Cortex of kidney (tissue), 1 donor: ENCODE measurements at places on chromosomes 6 and 20.

GRCh38 chr6:154962753-154963152 lies 32.4 kb upstream of the TIAM2 start:
- DNase-seq, result no peak

GRCh38 chr6:11494786-11495564 lies 42.6 kb upstream of the TMEM170B start:
- DNase-seq, result no peak

DNA sequence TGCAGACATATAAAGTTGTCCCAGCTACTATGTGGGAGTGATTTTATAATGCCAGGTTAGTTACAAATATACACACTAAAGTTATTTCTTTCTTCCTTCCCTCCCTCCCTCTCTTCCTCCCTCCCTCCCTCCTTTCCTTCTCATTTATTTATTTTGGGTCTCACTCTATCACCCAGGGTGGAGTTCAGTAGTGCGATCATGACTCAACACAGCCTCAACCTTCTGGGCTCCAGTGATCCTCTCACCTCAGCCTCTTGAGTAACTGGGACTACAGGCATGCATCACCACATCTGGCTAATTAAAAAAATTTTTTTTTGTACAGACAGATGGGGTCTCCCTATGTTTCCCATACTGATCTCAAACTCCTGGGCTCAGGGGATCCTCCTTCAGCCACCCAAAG lies 59.2 kb downstream of the PHF20 start:
- DNase-seq, result no peak

- no peak for DNase-seq
These were observed 50.1 kb upstream of the RNF24 start for GRCh38 chr20:4065391-4065844.

- DNase-seq, result no peak
These were observed 214.8 kb upstream of the MMS22L start for GRCh38 chr6:97497713-97498331.

DNA sequence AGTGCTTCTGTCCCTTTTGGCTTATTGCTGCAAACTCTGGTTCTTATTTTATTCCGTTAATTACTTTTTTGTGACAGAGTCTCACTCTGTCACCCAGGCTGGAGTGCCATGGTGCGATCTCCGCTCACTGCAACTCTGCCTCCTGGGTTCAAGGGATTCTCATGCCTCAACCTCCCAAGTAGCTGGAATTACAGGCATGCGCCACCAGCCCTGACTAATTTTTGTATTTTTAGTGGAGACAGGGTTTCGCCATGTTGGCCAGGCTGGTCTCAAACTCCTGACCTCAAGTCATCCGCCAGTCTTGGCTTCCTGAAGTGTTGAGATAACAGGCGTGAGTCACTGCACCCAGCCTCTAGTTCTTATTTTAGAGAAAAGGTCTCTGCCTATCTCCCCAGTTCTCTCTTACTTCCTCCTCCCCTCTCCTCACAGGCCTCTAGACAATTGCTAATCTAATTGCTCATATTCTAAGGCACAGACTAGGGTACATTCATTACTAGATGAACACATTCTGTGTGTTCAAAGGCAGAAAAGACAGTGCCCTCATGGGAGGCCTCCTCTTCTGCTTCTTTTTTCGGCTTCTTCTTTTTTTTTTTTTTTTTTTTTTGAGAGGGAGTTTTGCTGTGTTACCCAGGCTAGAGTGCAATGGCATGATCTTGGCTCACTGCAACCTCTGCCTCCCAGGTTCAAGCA lies 27.0 kb downstream of the EDEM2 start:
- no peak for DNase-seq

DNA sequence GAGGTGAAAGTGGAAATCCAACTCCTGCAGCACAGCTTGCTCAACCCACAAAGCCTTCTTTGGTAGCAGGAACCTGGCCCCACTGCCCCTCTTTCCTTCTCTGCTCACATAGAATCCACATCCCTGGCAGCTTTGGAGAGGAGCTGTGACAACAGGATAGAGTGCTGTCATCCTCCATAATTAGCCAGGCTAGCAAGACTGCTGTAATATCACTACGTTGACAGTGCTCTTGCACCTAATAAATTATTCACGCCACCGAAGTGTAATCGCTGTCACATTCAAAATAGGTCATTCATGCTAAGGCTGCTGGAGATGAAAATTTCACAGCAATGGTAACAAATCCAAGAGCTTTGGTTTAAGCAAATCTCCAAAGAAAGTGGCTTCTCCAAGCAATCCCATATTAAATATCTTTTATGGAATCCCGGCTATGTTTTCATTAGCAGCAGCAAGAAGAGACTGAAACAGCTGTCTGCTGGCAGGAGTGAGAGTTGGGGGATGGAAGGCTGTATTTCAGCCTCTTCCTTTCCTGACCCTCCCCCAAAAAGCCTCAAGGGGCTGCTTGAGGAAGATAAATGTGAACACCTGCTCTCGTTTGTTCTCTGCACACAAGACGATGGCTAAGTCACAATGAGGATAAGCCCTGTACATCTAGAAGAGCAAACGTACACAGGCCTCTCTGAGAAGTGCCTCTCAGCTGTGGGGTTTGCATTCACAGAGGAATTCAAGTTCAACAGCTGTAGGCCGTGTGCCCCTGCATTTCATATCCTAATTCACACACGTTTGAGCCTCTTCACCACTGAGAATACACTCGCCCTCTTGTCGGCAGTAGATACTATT lies 16.5 kb downstream of the RIPOR2 start:
- no peak for DNase-seq

DNA sequence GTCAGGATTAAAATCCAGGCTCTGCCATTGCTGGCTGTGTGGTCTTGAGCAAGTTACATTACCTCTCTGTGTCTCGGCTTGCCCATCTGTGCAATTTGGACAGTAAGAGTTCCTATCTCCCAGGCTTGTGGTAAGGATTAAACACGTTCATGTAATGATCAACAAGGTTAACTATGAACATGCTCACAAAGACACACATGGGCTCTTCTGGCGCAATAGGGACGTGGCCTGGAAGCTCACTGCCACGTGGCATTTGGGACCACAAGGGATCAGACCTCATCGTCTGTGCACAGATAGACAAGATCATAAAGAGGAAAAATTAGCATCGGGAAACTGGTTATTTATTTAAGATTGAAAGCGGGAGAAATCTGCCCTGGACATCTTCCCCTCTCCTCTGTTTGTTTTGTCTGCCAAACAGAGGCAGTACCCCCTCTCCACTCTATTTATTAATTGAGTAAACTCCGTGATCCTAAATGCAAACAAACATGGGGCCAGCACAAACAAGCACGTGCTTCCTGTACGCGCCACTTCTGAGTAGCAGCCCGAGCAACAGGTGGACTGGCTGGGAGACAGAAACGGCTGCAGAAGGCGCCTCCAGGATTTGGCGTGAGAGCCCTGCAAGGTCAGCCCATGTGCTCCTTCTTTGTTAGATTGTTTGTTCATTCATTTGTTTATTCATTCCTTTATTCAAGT lies 95.0 kb downstream of the CDH26 start:
- no peak for DNase-seq

GRCh38 chr20:37968841-37969401 lies 64.3 kb downstream of the TTI1 start:
- DNase-seq, result no peak

GRCh38 chr20:62751551-62752150 lies 43.0 kb downstream of the NTSR1 start:
- no peak for DNase-seq

DNA sequence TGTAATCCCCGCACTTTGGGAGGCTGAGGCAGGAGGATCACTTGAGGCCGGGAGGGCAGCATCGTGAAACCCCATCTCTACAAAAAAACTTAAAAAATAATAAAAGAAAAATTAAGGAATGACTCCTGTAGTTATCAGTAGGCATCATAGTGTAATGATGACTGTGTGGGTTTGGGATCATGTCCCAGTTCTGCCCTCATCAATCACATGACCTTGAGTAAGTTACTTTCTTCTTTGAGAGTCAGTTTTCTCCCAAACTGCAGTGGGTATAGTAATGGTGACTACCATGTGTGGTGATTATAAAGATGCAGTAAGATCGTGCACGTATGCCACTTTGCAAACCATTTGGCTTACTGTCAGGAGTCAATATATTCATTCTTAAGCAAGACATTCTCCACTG lies 89.2 kb downstream of the TXNDC5 start:
- DNase-seq, result no peak

DNA sequence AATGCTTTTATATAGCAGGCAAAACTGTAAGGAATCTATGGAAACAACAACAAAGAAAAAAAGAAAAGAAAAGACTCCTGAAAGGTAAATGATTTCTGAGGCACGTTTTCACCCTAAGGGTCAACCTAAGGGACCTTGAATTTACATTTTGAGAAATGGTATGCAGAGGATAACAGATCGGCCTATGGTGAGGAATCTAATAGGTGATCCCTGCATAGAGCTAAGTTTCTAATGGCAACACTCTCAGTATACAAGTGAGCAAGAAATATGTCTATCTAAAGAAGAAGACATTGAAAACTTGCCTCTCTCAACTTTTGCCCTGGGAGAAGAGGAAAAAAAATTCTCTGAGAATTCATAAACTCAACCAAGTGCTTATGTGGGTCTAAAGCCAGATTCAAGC lies 18.9 kb upstream of the AKAP7 start:
- no peak for DNase-seq

GRCh38 chr20:15439551-15439950 lies 1102.1 kb upstream of the FLRT3 start:
- DNase-seq, result no peak

DNA sequence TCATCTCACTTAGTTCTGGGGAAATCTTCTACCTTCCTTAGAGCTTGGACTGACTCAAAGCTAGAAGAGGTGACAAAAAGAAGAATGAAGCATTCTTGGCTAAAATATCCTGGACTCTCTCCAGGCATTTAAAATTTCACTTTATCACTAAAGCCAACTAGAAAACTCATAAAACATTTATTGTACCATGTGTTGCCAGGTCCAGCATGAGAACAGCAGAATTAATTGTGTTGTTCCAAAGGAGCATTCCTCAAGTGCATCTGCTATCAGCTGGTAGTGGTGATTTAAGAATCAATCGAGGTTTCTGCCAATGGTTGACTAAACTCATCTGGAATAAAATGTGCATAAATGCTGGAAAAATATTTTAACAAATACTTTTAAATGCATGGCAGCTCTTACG lies 147.3 kb upstream of the SSTR4 start:
- no peak for DNase-seq

- no peak for DNase-seq
These were observed 23.1 kb upstream of the TFAP2B start for GRCh38 chr6:50795574-50795973.

DNA sequence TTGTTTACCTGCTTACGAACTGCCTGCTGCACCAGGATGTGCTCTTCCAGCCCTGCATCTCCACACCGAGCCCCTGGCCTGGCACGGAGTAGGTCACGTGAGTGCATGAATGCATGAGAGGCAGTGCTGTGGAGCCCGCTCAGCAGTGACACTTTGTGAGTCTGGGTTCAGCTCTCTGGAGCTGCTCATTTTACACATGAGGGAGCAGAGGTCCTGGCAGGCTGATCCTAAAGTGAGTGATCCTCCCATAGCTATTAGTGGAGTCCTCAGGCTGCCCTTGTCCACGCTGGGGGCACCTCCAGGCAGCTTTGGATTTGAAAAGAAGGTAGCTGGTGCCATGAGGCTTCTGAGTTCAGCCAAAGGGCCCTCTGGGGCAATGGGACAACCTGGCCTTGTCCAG lies 64.2 kb downstream of the EDN3 start:
- no peak for DNase-seq

DNA sequence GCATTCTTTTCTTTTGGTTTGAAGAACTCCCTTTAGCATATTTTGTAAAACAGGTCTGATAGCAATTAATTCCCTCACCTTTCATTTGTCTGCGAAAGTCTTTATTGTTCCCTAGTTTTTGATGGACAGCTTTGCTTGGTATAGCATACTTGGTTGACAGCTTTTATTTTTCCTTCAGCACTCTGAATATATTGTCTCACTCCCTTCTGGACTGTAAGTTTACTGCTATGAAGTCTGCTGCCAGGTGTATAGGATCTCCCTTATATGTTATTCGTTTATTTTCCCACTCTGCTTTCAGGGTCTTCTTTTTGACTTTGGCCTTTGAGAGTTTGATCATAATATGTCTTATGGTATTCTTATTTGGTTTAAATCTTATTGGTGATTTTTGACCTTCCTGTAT lies 47.7 kb upstream of the SNAP91 start:
- DNase-seq, result no peak

GRCh38 chr20:47392015-47392720 lies 35.7 kb upstream of the ZMYND8 start:
- no peak for DNase-seq

DNA sequence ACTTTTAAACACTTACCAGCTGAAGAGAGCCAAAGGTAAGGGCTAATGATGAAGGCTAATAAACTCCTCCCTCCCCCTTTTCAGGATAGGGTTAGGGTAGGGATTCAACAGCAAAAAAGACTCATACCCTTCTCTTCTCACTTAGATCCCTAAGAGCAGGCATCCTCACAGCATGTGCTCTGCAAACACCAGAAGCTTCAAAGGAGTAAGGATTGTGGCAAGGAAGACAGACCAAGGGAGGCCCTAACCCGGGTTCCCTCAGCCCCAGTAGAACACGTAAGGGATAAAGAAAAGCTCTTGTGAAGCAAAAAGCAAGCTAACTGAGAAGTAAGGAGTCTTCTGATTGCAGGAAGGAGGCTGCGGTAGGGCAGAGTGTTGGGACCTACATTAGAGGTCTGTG lies 11.6 kb downstream of the MAP3K7 start:
- DNase-seq, result no peak

DNA sequence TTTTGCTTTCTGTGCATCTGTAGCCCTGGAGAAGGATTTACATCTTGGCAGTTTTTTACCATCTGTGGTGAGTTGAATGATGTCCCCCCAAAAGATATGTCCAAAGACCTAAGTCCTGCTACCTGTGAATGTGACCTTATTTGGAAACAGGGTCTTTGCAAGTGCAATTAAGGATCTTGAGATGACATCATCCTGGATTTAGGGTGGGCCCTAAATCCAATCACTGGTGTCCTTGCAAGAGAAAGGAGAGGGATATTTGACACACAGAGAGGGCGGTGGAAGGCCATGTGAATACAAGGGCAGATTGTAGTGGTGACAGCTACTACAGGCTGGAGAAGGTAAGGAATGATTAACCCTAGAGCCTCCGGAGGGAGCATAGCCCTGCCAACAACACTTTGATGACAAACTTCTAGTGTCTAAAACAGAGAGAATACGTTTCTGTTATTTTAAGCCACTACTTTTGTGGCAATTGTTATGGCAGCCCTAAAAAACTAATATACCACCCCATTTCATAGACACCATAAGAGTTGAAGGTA lies 35.1 kb downstream of the MKKS start:
- DNase-seq, result no peak

DNA sequence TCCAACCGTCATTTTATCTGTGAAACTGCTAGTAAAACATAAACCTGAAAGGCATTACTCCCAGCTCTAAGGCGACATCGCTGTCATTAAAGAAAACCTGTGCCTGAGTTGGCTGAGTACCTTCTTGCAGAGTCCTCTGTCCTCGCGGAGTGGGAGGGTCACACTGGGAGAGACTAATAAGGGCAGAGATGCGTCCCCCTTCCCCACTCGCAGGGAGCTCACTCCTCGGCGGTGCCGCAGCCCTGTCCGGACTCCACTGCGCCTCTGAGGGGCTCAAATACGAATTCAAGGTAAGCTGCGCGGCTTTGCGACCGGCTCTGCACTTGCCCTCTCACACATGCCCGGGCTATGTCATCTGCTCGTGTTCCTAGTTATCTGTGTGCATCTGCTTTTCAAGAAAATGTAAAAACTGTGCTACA lies at the start of gene COL19A1:
Gene COL19A1, plus strand, starts transcription at position 206 of the 419 bp plus-strand sequence. CDS start 13,012 bp downstream, outside the sequence.
- DNase-seq, result no peak
